ENCODE measurements at places on chromosomes 13 and 19.
A peak's percentile ranks its signal among the peaks of the same experiment; 100 is the strongest.

DNA sequence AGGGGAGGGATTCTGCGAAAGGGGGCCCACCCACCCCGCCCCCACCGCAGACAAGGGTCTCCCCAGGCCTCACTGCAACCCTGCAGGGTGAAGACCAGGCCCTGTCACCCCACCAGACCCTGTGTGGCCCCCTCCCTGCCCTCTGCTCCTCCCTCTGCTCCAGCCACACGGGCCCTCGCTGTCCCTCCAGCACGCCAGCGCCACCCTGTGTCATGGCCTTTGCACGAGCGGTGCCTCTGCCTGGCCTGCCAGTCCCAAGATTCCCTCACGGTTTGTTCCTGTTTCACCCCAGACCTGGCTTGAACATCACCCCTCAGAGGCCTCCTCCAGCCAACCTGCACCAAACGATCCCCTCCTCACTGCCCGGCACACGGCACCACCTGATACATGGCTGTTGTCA lies 27.3 kb downstream of the PIP5K1C start:
- DNase-seq: no peak

GRCh38 chr13:74450525-74450845 lies 316.3 kb upstream of the KLF12 start:
- no peak for DNase-seq

- no peak for DNase-seq
Observed at GRCh38 chr13:75132701-75133695, 349.0 kb downstream of the TBC1D4 start.

- no peak for DNase-seq
Observed at GRCh38 chr13:23766283-23766682, 122.9 kb downstream of the MIPEP start.

DNA sequence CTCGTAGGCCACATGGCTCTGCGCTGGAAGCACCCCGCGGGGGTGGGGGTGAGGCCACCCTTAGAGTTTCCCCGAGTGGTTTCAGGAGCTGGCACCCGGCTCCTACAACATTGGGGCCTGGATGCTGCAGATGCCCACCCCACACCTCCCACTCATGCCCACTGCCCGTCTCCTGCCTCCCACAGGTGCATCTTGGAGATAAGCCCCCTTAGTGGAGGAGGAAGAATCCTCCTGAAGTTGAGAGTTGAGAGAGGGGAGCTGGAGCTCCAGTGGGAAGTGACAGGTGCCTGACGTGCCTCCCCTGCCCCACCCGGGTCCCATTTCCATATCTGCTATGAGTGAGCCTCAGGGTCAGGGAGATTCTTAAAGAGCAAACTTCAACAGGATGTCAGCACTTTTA lies 341.3 kb downstream of the TEX29 start:
- no peak for DNase-seq

DNA sequence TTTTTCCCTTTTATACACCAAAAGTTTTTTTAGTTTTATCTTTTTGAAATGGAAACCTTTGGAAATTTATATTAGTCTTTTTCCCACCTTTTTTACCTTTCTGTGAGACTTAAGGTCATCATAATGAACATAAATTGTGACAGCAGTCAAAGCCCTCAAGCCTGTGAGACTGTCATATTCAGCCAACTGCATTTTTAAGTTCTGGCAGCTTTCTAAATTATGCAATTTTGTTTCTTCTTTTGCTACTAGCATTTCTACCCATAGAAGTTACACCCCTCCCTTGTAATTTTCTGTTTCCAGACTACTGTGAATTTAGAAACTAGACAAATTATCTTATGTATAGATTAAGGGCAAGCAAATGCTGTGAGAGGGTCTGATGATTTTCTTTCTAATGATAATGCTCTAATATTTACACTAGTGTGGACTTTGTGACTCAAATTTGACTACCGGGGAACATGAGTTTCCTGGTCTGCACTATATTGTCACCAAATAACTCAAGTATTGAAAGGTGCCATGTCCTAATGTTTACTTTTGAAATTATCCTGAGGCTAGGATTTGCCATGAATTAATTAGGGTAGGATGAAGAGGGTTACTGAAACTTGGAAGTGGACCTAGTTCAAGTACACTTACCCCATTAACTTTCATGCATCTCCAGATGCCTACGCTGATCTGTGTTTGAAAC lies 43.7 kb downstream of the FRY start:
- no peak for DNase-seq

DNA sequence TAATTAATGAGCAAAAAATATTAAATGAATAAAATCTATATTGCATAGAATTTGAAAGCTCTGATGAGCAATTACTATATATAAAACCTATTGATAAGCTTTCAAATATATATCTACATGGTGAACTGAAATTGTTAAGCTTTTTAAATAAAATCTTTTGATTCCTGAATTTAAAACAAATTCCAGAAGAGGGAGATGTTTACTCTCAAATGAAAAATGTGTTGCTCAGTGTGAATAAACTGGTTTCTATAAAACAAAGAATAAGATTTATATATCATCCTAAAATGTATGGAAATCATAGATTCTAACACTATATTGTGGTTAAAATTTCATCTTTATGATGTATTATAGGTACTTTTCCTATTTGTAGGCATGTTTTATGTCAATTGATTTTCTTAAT lies 171.5 kb upstream of the SLITRK6 start:
- DNase-seq: no peak

DNA sequence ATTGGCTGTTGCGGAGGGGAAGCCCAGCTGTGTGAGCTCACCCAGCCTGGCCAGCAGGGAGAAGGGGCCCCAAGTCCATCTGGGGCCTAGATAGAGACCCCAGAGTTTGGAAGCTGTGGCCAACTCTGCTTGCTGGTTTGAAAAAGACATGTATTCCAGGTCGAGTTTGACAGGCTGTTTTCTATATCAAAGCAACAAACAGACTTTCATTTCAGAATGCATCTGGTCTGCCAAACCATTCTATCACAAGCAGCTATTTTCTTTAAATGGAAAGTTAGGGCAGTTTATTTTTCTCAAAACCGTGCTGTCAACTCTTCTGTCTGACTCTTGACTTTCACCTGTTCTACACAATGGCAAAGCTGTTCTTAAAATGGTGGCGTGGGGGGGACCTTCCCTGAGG lies 185.8 kb downstream of the DCLK1 start:
- DNase-seq: no peak

DNA sequence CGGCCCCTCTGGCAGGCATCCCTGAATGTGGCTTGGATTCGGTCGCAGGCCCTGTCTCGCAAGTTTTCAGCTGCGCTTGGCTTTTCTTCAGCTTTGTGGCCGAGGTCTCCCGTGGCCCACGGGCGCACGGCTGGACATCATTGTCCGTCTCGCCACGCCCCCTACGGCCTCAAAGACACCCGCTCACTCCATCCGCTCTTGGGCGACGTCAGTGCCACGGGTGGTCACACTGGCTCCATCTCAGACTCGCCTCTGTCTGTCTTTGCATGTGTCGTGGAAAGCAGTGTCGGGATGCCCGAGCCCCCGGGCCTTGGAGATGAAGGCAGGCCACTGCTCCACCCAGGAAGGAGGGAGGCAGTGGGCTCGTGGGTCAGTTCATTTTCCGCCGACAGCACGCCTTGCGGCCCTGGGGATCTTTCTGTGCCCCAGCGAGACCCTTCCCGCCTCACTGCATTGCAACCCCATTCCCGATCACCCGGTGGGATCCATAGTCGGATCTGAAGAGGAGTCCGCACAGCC lies 51.0 kb downstream of the ZNF146 start:
- no peak for DNase-seq

DNA sequence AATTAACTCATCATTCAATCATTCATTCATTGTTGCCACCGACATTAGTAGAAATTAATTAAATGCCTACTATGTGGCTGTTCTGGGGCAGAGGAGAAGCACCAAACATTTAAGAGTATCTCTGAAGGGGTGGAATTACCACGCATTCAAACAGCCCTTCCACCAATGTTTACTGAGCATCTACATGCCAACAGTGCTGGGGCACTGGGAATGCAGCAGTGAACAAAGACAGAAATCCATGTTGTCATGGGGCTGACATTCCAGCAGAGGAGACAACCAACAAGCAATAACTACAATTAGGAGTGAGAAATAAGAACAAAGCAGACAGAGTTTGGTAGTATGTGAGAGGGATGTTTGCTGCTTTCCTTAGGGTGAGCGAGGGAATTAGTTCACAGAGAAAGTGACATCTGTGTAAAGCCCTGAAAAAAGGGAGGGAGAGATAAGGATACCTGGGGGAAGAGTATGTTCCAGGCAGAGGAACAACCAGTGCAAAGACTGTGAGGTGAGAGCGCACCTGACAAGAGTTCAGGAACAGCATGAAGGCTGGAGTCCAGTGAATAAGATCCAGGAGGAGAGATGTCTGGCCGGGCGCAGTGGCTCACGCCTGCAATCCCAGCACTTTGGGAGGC lies 1.3 kb upstream of the PAK4 start:
- no peak for DNase-seq

DNA sequence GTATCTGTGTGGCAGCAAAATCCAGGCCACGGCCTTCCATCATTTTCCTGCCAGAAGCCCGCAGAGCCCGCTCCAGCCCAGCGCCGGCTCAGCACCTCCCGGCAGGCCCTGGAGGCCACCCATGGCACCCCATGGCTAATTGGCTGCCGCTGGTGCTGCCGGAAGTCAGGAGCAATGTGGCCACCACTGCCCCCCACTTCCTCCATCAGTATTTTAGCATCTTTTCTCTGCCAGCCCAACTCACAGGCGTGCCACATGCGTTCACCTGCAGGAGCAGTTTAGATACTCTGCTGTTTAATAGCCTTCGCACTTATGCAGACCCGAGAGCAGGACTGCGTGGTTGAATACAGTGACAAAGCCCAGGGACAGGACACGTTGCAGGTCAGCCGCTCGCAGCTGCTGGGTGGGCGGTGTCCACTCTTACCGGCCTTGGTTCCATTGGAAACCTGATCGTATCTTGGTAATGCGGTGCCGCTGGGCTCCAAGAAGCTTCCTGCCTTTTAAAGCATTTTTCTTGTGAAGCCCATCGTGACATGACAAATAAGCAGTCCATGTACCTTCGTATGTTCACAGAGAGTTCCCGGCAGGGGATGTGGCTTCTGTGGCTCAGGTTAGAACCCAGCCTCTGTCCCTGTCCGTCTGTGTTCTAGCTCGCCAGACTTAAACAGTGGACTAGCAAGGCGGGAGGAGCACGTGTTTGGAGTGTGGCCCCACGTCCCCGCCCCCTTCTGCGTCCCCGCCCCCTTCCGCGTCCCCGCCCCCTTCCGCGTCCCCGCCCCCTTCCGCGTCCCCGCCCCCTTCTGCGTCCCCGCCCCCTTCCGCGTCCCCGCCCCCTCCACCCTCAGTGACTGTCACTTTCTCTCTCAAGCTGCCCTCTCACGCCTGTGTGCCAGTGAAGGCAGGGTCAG lies 162.0 kb upstream of the SOX1 start:
- no peak for DNase-seq

DNA sequence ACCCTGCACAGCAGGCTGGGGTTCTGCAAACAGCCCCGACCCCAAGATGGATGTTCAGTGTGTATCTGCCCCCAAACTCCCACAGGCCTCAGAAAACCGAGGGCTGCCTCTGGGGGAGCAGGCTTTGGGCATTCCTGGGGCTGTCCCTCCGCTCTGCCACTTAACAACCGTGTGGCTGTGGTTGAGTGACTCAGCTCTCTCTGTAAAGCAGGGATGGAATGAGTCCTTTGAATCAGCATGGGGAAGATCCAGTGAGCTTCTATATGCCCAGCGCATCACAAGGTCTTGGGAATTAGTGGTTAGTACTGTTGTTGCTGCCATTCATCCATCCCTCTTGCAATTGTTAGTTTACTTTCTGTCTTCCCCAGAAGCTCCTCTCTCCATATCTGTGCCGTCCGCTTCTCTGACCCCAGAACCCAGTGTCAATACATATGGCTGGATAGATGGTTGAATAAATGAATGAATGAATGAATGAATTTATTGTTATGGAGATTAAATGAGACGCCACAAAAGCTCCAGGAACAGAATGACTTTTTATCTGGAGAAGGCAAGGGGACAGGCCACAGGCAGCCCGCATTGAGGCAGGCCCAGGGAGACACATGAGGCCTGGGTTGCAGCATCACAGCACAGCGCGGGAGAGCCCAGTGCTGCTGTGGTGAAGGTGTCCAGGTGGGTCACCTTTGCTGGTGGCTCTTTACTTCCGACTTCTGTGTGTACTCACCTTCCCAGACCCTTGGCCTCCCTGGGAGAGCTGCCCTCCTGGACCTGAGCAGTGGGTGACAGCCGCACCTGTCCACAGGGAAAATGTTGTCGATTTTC lies 89.2 kb downstream of the RGCC start:
- no peak for DNase-seq

- peak; percentile 46 for DNase-seq
Observed at GRCh38 chr19:11422163-11423065, 3.3 kb upstream of the RGL3 start.

- no peak for DNase-seq
Observed at GRCh38 chr13:109788372-109789111, 2.2 kb upstream of the IRS2 start.

DNA sequence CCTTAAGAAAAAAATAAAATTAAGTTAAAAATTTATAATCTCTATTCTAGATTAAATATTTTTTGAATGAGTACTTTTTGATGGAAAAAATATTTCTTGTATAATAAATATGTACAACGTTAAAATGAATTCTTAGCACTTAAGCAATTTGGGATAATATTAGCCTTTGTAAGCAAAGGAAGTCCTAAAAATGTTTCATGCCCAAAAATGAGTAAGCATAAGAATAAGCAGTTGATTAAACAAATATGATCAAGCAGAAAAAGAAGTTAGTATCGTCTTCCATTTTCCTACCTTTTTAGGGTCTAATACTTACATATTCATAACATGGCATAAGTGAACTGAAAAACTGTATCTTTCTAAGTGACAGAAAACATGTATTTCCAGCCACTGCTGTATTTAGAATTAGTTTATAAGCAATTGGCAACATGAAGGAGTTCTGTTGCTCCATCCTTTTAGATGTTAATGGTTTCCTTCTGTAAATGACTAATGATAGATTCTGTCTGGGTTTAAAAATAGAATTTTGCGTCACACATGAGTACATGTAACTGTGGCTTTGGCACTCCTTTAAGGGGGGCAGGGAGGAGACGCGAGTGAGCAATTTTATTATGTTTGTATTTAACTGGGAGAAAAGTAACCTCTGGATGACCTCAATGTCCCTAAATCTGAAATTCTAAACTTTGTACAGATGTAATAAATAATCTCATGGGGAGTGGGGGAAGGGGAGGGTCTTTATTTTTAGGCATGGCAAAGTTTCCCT lies 237.4 kb downstream of the RGCC start:
- no peak for DNase-seq

GRCh38 chr19:10517361-10517759 lies at the start of gene S1PR5:
Gene S1PR5 (minus strand): TSS chr19:10517447. CDS start chr19:10515011, 2,436 bp downstream.
- DNase-seq: peak; percentile 39

DNA sequence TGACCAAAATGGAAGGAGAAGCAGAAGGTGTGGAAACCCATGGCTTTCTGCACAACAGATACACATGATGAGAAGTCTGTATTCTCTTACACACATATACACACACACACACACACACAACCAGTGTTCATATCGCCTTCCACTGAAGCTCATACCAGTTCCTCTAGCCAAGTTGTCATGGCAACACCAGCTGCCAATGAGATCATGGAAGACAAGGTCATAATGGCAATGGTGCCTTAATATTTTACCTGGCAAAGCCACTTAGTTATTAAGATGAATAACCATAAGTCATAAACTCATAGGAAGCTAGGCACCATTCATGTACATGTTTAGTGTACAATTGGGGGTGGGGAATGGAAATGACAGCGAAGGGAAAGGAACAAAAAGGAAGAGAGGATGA lies 2.6 kb upstream of the DHRS12 start:
- DNase-seq: no peak

All from stimulated activated CD8-positive, alpha-beta memory T cell treated with anti-CD3 and anti-CD28 coated beads, Interleukin-7, amount 100 ng/mL, for 4 hours (primary cell).